CD14-positive monocyte (primary cell): ENCODE measurements at places on chromosomes 7 and 10.

- DNase-seq: no peak
These were observed 106.6 kb upstream of the INHBA start for GRCh38 chr7:41809529-41809939.

- peak; percentile 96 for DNase-seq
These were observed 114.5 kb downstream of the HIP1 start for GRCh38 chr7:75624134-75624832.

DNA sequence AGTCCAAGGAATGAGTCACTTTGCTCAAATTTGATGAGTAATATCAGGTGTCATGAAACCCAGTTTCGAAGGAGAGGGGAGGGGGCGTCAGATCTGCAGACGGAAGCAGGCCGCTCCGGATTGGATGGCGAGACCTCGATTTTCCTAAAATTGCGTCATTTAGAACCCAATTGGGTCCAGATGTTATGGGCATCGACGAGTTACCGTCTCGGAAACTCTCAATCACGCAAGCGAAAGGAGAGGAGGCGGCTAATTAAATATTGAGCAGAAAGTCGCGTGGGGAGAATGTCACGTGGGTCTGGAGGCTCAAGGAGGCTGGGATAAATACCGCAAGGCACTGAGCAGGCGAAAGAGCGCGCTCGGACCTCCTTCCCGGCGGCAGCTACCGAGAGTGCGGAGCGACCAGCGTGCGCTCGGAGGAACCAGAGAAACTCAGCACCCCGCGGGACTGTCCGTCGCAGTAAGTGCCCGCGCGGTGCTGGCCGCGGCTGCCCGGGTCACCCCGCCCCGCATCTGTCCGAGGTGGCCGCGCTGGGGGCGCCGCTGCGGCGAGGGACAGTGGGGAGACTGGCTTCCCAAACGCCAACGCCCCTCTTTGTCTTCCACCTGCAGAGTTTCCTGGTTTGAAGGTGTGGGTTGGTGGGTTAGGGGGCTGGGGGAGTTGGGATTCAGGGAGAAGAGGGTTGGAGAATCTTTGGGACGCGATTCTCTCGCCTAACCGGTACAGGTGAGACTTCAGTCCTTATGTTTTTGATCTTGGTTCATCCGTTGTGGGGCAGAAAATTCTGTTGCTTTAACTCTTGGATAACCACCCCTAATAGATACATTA, at the start of gene TAC1:
TAC1 (plus strand) TSS at position 351 of the 829 bp plus-strand sequence. CDS start 527 bp downstream, outside the sequence.
- DNase-seq: no peak

DNA sequence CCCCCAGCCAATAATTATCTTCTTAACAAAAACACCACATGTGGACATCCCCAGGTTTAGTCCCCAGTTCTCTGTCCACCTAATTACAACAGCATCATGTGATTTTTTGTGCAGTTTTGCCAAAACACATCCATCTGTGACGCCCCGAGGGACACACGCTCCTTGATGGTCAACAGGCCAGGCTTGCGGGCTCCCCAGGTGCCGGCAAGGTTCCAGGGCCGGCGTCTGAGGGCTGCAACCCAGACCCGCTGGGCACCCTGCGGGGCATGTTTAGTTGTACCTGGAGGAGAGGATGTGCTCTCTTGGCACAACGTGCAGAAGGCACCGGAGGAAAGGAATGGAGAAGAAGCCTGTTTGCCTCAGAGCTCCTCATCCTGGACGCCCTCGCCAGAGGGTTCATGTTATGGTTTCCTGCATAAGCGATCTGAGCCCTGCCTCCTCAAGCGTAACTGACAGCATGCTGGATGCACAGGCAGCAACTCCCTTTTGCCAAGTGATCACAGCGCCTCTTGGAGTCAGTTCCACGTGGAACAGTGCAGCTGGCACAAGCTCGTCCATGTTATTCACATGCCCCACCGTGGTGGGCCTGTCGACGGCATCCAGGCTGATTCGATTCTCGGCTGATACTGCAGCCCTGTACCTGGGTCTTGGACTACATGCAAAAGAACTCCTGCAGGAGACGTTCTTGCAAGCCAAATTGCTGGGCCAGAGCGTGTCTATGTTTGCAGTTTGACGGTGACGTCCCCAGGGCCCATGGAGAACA, 41.6 kb downstream of the JAKMIP3 start:
- no peak for DNase-seq

DNA sequence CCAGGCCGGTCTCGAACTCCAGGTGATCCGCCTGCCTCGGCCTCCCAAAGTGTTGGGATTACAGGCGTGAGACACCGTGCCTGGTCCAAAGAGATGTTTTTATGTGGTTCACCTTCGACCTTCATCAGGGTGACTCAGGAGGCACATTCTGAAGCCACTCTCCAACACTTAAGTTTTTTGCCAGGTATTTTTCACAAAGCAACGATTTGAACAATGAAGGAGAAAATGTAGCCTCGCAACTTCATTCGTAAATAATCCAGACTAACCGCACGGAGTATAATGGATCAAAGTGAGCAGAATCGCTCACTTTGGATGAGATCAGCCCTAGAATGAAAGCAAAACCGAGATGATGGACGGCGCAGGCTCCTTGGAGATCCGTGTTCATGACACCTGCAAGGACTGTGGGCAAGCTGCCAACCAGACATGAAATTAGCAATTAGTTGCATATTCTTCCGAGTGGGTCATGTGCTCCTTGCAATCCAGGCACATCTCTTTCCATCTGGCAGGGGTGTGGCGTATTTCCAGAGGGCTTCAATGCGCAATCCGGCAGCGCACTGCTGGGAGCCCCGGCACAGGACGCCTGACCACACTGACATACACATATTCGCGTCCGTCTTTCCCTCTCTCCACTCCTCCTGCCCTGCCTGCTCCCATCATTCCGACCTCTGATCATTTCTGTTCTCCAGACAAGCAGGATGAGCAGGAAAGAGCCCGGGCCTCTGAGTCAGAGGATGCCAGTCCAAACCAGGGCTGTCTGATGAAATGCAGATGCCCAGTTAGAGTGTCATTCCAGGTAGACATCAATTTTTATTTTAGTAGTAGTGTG, 148.4 kb downstream of the KLF6 start:
- DNase-seq: no peak
